Stimulated activated CD4-positive, alpha-beta T cell treated with anti-CD3 and anti-CD28 coated beads, TNF-alpha, amount 100 ng/mL, for 4 hours (primary cell): ENCODE measurements at places on chromosomes 5 and 9.

GRCh38 chr5:80503641-80504040 is 15.7 kb downstream of the FAM151B start:
- DNase-seq = no peak

DNA sequence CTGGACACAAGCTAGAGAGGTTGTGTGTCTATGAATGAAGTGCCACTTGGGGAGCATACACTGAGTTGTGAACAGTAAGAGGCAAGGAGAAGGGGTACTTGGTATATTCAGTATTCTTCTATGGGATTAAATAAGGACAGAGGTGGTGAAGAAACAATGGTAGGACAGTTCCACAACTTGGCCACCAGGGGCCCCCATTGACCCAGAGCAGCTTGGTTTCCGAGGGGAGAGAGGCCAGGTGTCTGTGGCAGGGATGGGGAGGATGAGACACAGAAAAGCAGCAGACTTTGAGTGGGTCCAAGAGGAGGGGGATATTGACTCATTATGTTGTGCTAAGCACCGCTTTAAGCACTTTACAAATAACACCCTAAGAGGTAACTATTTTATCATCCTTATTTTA is 220.6 kb downstream of the MELK start:
- DNase-seq = no peak

DNA sequence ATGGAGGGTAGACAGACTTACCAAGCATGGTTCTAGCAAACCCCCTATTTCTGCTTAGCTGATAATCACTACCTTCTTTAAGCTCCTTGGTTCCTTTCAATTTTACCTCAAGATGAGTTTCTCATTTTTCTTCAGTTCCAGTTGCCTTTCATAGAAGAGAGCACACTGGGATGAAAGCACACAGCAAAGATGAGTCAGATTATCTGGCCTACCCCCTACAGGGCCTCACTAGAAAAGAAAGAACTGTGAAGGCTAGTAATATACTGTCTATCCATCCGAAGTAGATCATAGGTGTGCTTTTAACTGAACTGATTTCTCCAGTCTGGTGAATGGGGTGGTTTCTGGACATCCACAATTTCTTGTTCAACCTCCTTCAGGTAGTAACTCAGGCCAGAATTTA is 122.5 kb downstream of the TRPM3 start:
- no peak for DNase-seq

DNA sequence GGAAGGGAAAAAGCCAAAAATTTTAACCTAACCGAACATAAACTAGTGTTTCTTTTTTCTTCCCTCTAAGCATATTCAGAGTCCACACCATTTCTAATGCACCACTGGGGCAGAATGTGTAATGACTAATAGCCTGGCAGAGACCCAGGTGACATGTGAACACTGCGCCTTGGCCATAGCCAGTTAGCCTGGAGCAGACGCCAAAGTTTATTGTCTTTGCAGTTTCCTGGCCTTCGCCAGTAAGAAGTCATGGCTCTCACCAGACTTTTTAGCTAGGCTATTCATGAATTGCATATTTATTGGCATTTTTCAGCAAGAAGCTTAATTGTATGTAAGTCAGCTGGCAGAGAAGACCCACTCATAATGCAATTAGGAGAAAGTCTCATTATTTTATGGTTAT is 182.8 kb upstream of the SLC27A6 start:
- DNase-seq = no peak

- DNase-seq = no peak
Observed at GRCh38 chr5:12292610-12293204, 388.5 kb upstream of the CTNND2 start.

- no peak for DNase-seq
Observed at GRCh38 chr9:2093920-2094597, 78.9 kb downstream of the SMARCA2 start.
